Mesenchymal stem cell (in vitro differentiated cells and primary cell): ENCODE measurements at places on chromosomes 7 and 10.

- no peaks in the 10 kb centered on the region for H3K36me3 ChIP-seq
- no peak overlapping the region for H3K27ac ChIP-seq
- peak; percentile 14 for DNase-seq
- H3K4me1 ChIP-seq, result no peaks in the 10 kb centered on the region
- no peaks in the 10 kb centered on the region for H3K27me3 ChIP-seq
Observed at GRCh38 chr7:87021285-87021684, 38.2 kb downstream of the ELAPOR2 start.

- H3K27me3 ChIP-seq, result peaks cover 22% of the 10 kb centered on the region
- peaks cover 14% of the 10 kb centered on the region for H3K4me1 ChIP-seq
- no peak for DNase-seq
- H3K36me3 ChIP-seq, result no peaks in the 10 kb centered on the region
- no peak overlapping the region for H3K27ac ChIP-seq
- H3K4me3 ChIP-seq, result no peak overlapping the region
Observed at GRCh38 chr7:155219154-155219531, 78.5 kb upstream of the INSIG1 start.

- no peak for DNase-seq
- H3K4me1 ChIP-seq, result peaks cover 2% of the 10 kb centered on the region
- no peaks in the 10 kb centered on the region for H3K36me3 ChIP-seq
- H3K4me3 ChIP-seq, result no peak overlapping the region
- peaks cover 35% of the 10 kb centered on the region for H3K27me3 ChIP-seq
- H3K27ac ChIP-seq, result no peak overlapping the region
Observed at GRCh38 chr7:74053589-74054186, 25.7 kb downstream of the ELN start.

- H3K27me3 ChIP-seq, result no peaks in the 10 kb centered on the region
- peaks cover 2% of the 10 kb centered on the region for H3K4me1 ChIP-seq
- H3K4me3 ChIP-seq, result no peak overlapping the region
- DNase-seq, result peak; percentile 26
- no peaks in the 10 kb centered on the region for H3K36me3 ChIP-seq
- H3K27ac ChIP-seq, result no peak overlapping the region
Observed at GRCh38 chr7:108088729-108089128, 41.4 kb downstream of the LAMB4 start.

- no peaks in the 10 kb centered on the region for H3K27me3 ChIP-seq
- no peaks in the 10 kb centered on the region for H3K36me3 ChIP-seq
- H3K4me3 ChIP-seq, result no peak overlapping the region
- DNase-seq, result no peak
Observed at GRCh38 chr10:59513558-59513957, 151.2 kb upstream of the FAM13C start.

DNA sequence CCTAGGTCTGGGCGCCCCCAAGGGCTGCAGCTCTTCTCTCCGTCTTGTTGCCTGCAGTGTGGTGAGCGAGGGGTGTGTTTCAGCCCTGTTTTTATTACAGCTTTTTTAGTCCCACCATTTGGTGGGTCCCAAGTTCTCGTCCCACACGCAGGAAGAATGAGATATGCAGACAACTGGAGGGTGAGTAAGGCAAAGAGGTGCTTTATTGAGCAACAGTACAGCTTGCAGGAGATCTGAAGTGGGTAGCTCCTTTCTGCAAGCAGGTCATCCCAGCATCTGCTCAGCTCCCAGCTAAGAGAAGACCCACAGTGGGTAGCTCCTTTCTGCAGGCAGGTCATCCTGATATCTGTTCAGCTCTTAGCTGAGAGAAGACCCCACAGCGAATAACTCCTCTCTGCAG, 28.2 kb downstream of the C10orf67 start:
- no peaks in the 10 kb centered on the region for H3K36me3 ChIP-seq
- H3K27me3 ChIP-seq, result no peaks in the 10 kb centered on the region
- H3K27ac ChIP-seq, result no peak overlapping the region
- no peak for DNase-seq

DNA sequence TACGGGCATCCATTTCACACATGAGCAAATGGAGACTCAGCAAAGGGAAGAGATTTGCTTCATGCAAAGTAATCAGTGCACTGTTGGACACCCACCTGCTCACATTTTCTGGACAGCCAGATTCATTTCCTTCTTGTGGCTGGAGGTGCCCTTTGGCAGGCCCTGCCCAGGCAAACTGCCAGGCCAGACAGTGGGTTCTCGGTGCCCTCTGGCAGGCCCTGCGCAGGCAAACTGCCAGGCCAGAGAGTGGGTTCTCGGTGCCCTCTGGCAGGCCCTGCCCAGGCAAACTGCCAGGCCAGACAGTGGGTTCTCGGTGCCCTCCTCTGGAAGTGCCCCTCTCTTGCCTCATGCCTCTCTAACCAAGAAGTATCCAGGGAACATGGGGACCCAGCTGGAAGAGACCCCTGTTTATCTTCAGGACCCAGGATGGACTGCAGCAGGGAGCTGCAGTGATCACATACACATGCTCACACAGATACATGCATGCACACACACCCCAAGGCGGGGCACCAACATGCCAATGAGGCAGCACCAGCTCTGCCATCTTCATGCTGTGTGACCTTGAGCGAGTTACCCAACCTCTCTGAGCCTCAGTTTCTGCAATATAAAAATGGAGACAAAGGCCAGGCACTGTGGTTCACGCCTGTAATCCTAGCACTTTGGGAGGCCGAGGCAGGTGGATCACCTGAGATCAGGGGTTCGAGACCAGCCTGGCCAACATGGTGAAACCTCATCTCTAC, 67.1 kb downstream of the OAT start:
- DNase-seq, result no peak
- peaks cover 12% of the 10 kb centered on the region for H3K4me1 ChIP-seq
- no peak overlapping the region for H3K4me3 ChIP-seq
- no peaks in the 10 kb centered on the region for H3K36me3 ChIP-seq

- H3K4me1 ChIP-seq, result no peaks in the 10 kb centered on the region
- H3K27me3 ChIP-seq, result no peaks in the 10 kb centered on the region
- no peak for DNase-seq
- no peaks in the 10 kb centered on the region for H3K36me3 ChIP-seq
- H3K27ac ChIP-seq, result no peak overlapping the region
- no peak overlapping the region for H3K4me3 ChIP-seq
Observed at GRCh38 chr7:127474457-127474856, 81.9 kb upstream of the ZNF800 start.

GRCh38 chr10:132096223-132096622, 30.5 kb downstream of the JAKMIP3 start:
- no peak overlapping the region for H3K4me3 ChIP-seq
- peaks cover 27% of the 10 kb centered on the region for H3K27me3 ChIP-seq
- H3K4me1 ChIP-seq, result no peaks in the 10 kb centered on the region
- DNase-seq, result peak; percentile 7
- no peaks in the 10 kb centered on the region for H3K36me3 ChIP-seq

- no peak overlapping the region for H3K27ac ChIP-seq
- H3K4me1 ChIP-seq, result peaks cover 8% of the 10 kb centered on the region
- no peak overlapping the region for H3K4me3 ChIP-seq
Observed at GRCh38 chr7:22668971-22669401, 58.0 kb upstream of the IL6 start.

- no peaks in the 10 kb centered on the region for H3K27me3 ChIP-seq
- no peaks in the 10 kb centered on the region for H3K4me1 ChIP-seq
- H3K4me3 ChIP-seq, result no peak overlapping the region
- no peak overlapping the region for H3K27ac ChIP-seq
- DNase-seq, result peak; percentile 28
Observed at GRCh38 chr7:3446786-3447185, 145.7 kb downstream of the SDK1 start.

DNA sequence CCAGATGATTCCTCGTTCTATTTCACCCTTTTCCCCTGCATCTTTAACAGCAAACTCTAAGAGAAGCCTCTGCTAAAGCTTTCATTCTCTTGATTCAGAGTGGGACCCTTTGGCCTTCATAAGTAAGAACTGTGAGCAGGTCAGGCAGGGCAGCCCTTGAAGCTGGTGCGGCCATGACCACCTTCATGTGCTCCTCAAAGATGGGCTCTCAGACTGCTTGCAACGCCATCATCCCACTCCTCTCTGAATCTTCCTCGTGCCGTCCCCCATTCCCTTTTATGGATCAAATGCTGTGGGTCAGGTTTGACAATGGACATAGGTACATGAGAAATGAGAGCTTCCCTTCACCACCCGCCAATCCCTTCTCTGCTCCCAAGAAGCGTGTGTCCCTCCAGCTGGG, 207.4 kb downstream of the TCF7L2 start:
- H3K27ac ChIP-seq, result no peak overlapping the region
- DNase-seq, result no peak
- H3K27me3 ChIP-seq, result no peaks in the 10 kb centered on the region
- peaks cover 3% of the 10 kb centered on the region for H3K4me1 ChIP-seq

- H3K27ac ChIP-seq, result no peak overlapping the region
- no peak overlapping the region for H3K4me3 ChIP-seq
- no peaks in the 10 kb centered on the region for H3K36me3 ChIP-seq
- no peaks in the 10 kb centered on the region for H3K27me3 ChIP-seq
Observed at GRCh38 chr7:157515342-157516041, 178.7 kb downstream of the DNAJB6 start.

GRCh38 chr7:158550886-158551452, 36.7 kb downstream of the PTPRN2 start:
- no peaks in the 10 kb centered on the region for H3K27me3 ChIP-seq
- DNase-seq, result no peak
- no peaks in the 10 kb centered on the region for H3K36me3 ChIP-seq

GRCh38 chr7:146375170-146375569, 258.6 kb downstream of the CNTNAP2 start:
- no peak for DNase-seq
- no peaks in the 10 kb centered on the region for H3K4me1 ChIP-seq
- no peaks in the 10 kb centered on the region for H3K27me3 ChIP-seq
- no peak overlapping the region for H3K4me3 ChIP-seq

GRCh38 chr7:148828965-148829364, 55.1 kb downstream of the EZH2 start:
- DNase-seq, result no peak
- no peaks in the 10 kb centered on the region for H3K27me3 ChIP-seq
- no peaks in the 10 kb centered on the region for H3K4me1 ChIP-seq
- H3K4me3 ChIP-seq, result no peak overlapping the region

GRCh38 chr10:58362027-58362789, 23.0 kb upstream of the TFAM start:
- no peak overlapping the region for H3K4me3 ChIP-seq
- H3K27me3 ChIP-seq, result no peaks in the 10 kb centered on the region
- H3K4me1 ChIP-seq, result no peaks in the 10 kb centered on the region
- H3K36me3 ChIP-seq, result peaks cover 49% of the 10 kb centered on the region
- H3K27ac ChIP-seq, result no peak overlapping the region

- H3K36me3 ChIP-seq, result no peaks in the 10 kb centered on the region
- peaks cover 3% of the 10 kb centered on the region for H3K4me1 ChIP-seq
- no peaks in the 10 kb centered on the region for H3K27me3 ChIP-seq
- H3K27ac ChIP-seq, result no peak overlapping the region
Observed at GRCh38 chr7:138396251-138397070, 63.6 kb upstream of the TRIM24 start.

DNA sequence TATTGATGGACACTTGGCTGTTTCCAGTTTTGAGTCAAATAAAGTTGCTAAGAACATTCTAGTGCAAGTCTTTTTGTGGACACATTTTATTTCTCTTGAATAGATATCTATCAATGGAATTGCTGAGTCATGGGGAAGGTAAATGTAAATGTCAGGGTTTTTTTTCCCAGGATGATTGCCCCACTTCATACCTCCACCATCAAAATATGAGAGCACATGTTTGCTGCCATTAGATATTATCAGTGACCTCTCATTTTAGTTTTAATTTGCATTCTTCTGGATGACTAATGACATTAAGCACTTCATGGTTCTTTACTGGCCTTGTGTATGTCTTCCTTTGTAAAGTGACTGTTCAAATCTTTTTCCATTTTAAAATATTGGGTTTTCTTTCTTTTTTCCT, 45.7 kb downstream of the PAPSS2 start:
- no peak overlapping the region for H3K4me3 ChIP-seq
- H3K27me3 ChIP-seq, result no peaks in the 10 kb centered on the region
- peaks cover 12% of the 10 kb centered on the region for H3K4me1 ChIP-seq
- no peak overlapping the region for H3K27ac ChIP-seq
- H3K36me3 ChIP-seq, result no peaks in the 10 kb centered on the region

DNA sequence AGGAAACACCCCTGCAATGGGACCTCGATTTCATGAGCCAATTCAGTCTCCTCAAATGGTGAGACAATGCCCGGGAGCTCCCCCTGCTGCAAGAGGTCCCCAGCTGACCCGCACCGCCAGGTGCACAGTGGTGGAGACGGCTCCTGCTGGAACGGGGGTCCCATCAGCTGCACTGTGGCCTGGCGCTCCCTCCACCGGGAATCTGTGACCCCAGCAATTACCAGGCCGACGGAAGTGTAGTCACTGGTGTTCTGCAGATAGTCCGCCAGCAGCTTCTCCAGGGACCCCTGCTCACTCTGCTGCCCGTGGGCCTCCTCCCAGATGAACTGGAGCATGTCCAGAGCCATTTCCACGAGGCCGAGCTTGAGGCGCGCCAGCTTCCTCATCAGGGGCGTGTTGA, 64.9 kb upstream of the NKX6-2 start:
- H3K27ac ChIP-seq, result no peak overlapping the region
- no peak overlapping the region for H3K4me3 ChIP-seq
- H3K36me3 ChIP-seq, result no peaks in the 10 kb centered on the region
- H3K4me1 ChIP-seq, result no peaks in the 10 kb centered on the region
- peaks cover 35% of the 10 kb centered on the region for H3K27me3 ChIP-seq
- DNase-seq, result no peak

GRCh38 chr7:78185149-78185745, 386.7 kb downstream of the PHTF2 start:
- no peaks in the 10 kb centered on the region for H3K4me1 ChIP-seq
- H3K4me3 ChIP-seq, result no peak overlapping the region
- no peak for DNase-seq
- no peaks in the 10 kb centered on the region for H3K27me3 ChIP-seq
- H3K36me3 ChIP-seq, result no peaks in the 10 kb centered on the region
- H3K27ac ChIP-seq, result no peak overlapping the region

DNA sequence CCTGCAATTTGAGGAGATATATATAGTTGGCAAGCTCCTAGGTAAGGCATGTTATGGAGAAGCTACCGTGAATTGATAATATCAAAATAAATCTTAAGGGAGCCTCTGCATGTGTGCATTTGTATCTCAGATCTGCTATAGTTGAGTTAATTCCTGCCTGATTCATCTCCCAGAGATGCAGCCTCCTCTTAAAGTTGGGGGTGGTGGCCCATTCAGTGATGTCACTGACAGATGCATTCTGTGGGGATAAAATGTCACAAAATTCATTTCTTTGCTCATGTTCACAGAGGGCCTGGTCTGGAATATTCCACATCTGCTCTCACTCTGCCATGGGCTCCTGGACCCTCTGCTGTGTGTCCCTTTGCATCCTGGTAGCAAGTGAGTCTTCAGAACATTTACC, 185.8 kb upstream of the PRSS1 start:
- peak overlapping the region; percentile 8 for H3K27ac ChIP-seq
- no peaks in the 10 kb centered on the region for H3K36me3 ChIP-seq
- DNase-seq, result no peak
- H3K4me1 ChIP-seq, result peaks cover 2% of the 10 kb centered on the region

- H3K4me3 ChIP-seq, result no peak overlapping the region
- no peaks in the 10 kb centered on the region for H3K27me3 ChIP-seq
- no peak overlapping the region for H3K27ac ChIP-seq
- no peak for DNase-seq
Observed at GRCh38 chr10:1559311-1559710, 178.0 kb downstream of the ADARB2 start.
